ENCODE measurements at places on chromosomes 12 and 14.

DNA sequence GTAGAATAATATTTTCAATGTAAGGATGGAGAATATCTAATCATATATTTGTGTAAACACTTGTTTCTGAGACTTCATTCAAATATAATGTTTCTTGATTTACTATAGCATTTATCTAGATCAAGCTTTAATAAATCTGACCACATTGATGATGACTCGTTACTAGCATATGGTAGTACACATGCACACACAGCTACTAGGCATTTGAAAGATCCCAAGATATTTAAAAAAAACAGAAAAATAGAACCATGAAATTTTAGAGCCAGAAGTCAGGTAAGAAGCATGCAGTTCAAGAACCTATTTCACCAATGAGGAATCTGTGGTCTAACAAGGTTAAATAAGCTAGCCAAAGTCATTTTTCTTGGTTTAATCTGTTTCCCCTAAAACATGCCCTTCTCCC lies 32.0 kb downstream of the DCP1B start:
- DNase-seq, result no peak

- DNase-seq, result no peak
Measured at GRCh38 chr14:100804558-100805309, 21.2 kb upstream of the MEG3 start.

DNA sequence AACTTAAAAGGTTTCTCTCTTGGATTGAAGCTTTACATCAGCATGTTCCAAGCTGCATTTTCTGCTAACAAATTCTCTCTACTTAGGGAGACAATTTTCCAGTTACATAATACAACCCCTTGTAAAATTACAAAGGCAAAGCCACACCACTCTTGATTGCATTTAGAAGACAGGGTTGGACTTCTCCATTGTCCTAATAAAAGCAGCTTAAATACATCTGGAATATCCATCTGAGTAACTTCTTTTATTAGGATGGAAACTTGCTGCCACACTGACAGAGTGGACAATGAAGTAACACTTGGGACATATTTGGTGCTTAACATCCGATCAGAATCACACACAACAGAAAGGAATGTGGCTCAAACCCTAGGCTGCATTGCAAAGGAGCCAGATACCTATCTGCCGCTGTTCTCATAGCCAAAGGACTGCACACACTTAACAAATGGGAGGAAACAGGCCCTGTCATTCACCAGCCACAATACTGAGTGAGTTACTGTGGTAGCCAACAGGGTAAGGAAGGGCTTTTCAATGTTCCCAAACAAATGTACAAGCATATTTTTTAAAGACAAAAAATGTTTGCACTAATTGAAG lies 157.2 kb downstream of the PAX9 start:
- no peak for DNase-seq

DNA sequence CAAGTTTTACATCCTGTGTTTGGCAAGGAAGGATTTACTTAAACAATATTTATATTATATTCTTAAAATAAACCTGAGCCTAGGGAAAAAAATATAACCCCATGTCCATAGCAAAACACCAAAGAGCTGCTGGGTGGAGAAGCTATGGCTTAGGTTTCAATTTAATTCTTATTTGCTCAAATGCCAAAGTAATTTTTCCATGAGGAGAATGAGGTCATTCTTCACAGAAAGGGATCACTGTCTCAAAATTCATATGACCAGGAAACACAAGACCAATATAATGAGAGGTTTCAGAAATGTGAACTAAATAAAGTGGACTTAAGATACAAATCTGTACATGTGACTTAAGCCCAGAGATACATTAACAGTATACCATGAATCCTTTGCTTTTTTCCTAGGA lies 195.0 kb downstream of the PHLDA1 start:
- DNase-seq, result no peak

DNA sequence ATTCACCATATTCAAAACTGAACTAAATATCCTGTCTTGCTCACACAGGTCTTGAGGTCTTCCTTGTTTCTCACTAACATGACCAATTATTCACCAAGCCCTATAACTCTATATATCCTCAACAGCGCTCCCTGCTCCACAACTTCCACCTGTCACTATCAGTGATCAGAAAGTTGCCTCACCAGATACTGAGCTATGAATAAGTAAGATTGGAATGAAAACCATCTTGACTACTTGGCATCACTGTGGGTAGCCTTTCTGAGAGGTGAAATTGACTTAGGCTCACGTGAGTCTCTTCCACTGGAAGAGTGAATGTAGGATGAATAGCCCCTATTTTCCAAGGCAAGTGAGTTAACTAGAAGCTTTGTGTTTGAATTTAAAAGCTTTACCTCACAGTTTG lies 167.1 kb downstream of the PIK3C2G start:
- no peak for DNase-seq

DNA sequence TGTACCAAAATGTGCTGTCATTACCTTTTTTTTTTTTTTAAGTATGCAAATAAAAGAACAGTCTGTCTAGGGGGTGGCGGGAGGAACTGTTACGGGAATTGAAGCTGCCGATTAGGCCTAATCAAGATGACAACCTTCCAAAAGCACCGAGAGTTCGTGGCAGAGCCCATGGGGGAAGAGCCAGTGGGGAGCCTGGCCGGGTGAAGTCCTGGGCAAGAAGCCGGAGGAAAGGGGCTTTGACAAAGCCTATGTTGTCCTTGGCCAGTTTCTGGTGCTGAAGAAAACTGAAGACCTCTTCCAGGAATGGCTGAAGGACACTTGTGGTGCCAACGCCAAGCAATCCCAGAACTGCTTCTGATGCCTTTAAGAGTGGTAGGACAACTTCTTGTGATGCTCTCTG lies 42.6 kb downstream of the ACTN1 start:
- DNase-seq, result no peak

DNA sequence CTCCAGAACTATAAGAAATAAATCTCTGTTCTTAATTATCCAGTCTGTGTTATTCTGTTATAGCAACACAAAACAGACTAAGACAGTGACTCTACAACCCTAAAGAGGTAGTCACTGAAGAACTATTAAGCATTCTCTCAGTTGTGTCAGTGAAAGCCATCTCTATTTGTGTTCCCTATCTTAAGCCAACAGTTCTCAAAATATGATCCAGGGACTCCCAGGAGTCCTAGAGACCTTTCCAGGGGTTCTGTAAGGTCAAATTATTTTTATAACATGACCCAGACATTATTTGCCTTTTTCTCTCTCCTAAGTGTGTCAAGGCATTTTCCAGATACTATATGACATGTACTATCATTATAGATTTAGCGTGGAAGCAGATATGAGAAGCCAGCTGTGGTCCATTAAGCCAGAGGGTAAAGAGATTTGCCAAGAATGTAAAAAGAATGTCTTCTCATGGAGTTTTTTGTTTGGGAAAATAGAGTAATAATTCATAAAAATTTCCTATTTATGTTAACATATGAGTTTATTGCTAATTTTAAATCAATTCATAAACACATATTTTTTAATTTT lies 315.8 kb downstream of the RGS6 start:
- no peak for DNase-seq

GRCh38 chr12:10717410-10717809 lies 5.7 kb downstream of the YBX3 start:
- DNase-seq, result no peak

DNA sequence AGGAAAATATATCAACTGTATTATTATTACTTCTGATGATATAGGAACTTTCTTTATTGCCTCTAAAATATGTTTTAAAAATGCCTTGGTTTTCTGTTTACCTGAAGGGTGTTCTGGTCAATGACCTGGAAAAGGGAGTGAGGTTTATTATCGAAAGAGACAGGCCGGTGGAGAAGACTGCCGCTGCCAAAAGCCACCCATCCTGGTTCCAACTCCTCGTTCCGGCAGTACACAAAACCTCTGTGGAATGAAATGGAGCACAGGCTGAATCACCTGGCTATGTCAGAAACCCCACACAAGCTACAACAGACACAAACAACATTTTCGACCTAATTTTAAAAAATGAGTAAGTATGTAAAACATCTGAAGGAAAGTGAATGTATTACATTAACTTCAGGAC lies 73.6 kb downstream of the HECTD4 start:
- DNase-seq, result no peak

DNA sequence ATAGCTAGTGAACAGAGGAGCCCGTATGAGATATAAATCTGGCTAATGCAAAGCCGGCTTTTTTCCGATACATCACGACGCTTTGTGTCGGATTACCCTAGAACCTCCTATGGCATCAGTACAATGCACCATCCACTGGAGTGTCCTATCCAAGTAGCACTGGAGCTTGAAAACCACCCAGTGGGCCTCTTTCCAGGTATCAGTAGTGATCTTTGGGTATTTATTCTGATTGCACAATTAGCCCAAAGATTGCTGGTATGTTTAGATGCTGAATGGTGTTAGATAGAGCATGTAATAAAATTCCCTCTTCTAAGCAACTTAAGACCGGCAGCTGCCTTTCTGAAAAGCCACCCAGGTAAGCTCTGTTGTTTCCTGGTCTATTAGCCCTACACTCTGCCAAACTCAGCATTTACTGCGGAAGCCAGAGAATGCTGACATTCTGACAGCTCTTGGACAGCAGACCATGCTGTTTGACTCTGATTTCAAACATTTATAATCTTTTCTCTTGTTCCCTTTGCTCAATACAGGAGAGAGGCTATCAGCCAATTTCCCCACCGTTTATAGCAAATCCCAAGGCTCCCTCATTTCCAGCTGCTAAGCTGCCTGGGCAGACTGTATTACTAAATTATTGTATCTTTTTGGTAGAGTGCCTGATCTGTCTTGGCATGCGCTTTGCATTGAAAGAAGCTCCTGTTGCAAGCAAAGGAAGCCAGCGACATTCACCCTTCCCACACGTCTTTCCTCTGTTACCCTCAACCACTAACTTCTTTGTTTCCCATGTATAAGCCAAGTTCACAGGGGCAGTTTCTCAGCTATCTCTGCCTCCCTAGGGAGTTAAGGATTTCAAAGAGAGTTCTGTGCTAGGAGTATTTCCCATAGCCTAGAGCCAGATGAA lies 388.3 kb upstream of the GARIN6 start:
- DNase-seq, result no peak

GRCh38 chr14:74675219-74675618 lies 37.7 kb downstream of the AREL1 start:
- no peak for DNase-seq

GRCh38 chr12:77032406-77032805 lies 33.0 kb downstream of the E2F7 start:
- no peak for DNase-seq

- DNase-seq, result no peak
Measured at GRCh38 chr14:93116676-93117200, 1.0 kb upstream of the ITPK1 start.

- no peak for DNase-seq
Measured at GRCh38 chr14:32934881-32935633, 3.6 kb upstream of the NPAS3 start.

DNA sequence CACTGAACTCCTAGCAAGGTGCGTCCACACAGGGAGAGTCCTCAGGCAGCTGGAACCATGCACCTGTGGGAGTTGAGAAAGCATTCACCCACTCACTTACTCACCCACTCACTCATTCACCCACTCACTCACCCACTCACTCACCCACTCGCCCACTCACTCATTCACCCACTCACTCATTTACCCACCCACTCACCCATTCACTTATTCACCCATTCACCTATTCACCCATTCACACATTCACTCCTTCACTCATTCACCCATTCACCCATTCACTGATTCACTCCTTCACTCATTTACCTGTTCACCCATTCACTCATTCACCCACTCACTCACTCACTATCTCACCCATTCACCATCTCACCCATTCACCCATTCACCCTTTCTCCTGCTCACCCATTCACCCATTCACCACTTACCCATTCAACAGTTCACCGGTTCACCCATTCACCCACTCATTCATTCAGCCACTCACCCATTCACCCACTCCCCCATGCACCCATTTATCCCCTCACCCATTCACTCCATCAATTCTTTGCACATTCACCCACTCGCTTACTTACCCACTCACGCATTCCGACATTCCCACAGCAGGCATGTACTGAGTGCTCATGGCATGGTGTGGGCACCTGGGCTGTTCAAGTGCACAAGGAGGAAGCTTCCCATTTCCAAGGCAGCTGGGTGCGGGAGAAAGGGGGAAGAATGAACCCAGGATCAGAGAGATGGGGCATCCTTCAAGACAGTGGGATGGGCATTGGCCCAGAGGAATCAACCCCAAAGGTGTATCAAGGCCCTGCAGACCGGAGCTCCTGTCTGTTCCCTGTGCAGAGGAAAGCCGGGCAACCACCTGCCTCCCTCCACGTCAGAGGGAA lies 135.2 kb upstream of the C14orf180 start:
- DNase-seq, result no peak

DNA sequence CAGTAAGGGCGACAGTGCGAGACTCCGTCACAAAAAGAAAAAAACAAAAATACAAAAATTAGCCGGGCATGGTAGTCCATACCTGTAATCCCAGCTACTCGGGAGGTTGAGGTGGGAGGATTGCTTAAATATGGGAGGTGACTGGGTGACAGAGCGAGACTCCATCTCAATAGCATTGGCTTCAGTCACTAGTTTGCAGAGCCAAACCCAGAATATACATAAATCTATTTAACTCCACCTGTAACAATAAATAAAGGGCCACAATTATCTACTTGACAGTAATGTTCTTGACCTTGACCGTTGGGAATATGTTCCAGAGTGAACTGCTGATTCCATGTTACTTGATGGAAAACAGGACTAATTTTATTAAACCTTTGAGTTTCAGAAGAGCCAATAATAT lies 198.9 kb upstream of the MDGA2 start:
- no peak for DNase-seq

- no peak for DNase-seq
Measured at GRCh38 chr12:69896653-69897381, 71.8 kb downstream of the MYRFL start.

DNA sequence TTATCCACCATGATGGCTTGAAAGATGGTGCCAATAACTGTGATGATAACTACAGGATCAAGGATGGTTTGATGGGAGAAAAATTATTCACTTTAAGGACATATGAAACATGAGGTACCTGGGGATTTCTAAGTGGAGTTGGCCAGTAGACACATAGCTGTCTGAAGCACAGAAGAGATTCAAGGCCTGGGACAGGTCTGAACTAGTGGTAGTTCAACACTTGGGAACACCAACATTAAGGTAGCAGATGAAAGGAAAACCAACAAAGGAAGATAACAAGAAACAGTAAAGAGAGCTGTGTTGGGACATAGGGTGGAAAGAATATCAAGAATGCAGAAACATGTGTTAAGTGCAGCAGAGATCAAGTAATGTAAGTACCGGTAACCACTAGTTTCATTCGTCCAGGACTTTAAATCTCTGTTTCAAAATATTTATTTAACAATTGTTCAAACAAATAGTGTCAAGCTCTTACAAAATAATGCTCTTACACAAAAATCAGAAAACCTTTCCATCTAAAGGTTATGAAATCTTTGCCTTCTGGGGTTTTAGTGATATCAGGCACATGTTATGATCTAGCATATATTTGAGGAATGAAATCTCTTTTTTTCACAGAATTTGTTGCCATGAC lies 104.7 kb downstream of the ST8SIA1 start:
- no peak for DNase-seq

- DNase-seq, result no peak
Measured at GRCh38 chr12:59372956-59373355, 222.9 kb upstream of the SLC16A7 start.

GRCh38 chr12:6086316-6086715 lies 38.2 kb downstream of the VWF start:
- no peak for DNase-seq

- no peak for DNase-seq
Measured at GRCh38 chr14:50785457-50786063, 45.4 kb downstream of the NIN start.

- no peak for DNase-seq
Measured at GRCh38 chr14:20194101-20194500, 3.4 kb downstream of the OR11G2 start.
